ENCODE measurements at places on chromosomes 2 and 18.

GRCh38 chr2:3606028-3606369 lies 11.1 kb downstream of the COLEC11 start:
- no peak for DNase-seq

DNA sequence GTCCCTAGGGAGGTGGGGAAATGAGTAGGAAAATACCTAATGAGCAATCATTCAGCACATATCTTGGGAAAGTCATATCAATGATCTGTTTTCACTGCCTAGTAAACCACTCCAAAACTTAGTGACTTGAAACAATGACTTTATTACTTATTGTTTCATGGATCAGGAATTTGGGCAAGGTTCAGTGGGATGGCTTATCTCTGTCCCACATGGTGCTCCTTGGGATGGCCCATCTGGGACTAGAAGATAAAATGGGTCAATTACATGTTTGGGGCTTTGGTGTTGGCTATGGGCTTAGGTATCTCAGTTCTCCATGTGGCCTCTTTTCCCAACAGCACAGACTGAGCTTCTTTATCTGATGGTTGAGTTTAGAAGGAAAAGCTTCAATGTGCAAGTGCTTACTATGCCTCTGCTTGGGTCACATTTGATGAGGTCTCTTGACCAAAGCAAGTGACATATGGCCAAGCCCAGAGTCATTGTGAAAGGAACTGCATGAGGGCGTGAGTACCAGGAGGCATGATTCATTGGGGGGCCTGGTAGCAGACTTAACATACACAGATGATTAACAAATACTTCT lies 218.1 kb upstream of the TNP1 start:
- no peak for DNase-seq

- DNase-seq = no peak
Observed at GRCh38 chr2:207674826-207675225, 36.6 kb upstream of the CCNYL1 start.

- DNase-seq = no peak
Observed at GRCh38 chr2:112343827-112344585, 68.6 kb downstream of the ZC3H6 start.

DNA sequence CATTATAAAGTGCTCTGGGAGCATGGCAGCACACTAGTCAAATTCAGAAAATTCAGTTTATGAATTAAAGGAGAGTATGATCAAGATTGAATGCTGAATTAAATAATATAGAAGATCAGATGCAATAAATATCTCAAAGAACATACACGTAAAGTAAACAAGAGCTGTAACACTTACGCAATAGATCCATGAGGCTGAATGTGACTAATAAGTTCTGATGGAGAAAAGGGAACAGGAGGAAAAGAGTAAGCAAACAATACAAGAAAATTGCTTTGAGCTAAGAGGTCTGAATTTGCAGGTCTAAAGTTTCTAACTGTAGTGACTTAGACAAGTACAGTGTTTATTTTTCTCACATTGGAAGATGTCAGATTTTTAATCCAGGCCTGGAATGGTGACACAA lies 646.7 kb upstream of the ZNF804A start:
- DNase-seq = no peak

- DNase-seq = peak; percentile 56
Observed at GRCh38 chr2:64488050-64488974, 34.4 kb downstream of the LGALSL start.

GRCh38 chr2:168456521-168457189 lies 583 bp downstream of the CERS6 start:
- DNase-seq = no peak

GRCh38 chr2:97750017-97750416 lies 36.6 kb downstream of the ZAP70 start:
- DNase-seq = no peak

GRCh38 chr2:3162442-3163077 lies 215.1 kb downstream of the EIPR1 start:
- no peak for DNase-seq

DNA sequence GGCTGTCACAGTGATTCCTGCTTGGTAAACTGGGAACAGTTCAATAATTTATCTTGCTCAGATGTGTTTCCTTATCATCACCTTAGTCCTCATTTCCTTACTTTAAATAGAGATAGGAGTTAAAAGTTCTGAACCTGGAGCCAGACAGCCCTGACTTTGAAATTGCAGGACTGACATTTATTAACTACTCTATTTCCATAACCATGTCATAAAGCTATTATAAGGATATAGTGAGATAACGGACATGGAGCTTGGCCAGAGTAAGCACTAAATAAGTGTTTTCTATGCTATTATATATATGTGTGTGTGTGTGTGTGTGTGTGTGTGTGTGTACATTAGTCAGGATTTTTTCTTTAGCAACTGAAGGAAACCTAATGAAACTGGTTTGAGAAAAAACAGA lies 13.1 kb downstream of the NT5DC4 start:
- DNase-seq = no peak

- DNase-seq = no peak
Observed at GRCh38 chr2:15092181-15092580, 459.7 kb downstream of the LRATD1 start.

- no peak for DNase-seq
Observed at GRCh38 chr2:207048416-207048815, 109.1 kb downstream of the CPO start.

DNA sequence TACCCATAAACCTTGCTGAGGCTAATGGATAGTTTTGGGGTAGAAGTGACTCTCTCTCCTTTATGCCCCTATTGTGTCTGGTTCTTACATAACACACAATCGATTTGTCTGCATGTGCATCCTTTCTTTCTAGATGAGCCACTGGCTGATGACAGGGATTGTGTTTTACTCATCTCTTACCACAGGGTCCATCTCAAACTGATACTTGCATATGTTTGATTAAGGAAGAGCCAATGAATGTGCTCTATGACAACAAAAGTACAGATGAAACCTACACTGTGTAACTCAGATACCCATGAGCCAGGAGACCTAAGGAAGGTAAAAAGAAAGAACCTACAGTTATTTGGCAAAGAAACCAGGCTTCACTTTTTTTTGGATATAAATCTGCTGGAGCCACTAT lies 13.2 kb upstream of the BZW1 start:
- no peak for DNase-seq

- DNase-seq = no peak
Observed at GRCh38 chr2:192148241-192148619, 46.5 kb downstream of the TMEFF2 start.

DNA sequence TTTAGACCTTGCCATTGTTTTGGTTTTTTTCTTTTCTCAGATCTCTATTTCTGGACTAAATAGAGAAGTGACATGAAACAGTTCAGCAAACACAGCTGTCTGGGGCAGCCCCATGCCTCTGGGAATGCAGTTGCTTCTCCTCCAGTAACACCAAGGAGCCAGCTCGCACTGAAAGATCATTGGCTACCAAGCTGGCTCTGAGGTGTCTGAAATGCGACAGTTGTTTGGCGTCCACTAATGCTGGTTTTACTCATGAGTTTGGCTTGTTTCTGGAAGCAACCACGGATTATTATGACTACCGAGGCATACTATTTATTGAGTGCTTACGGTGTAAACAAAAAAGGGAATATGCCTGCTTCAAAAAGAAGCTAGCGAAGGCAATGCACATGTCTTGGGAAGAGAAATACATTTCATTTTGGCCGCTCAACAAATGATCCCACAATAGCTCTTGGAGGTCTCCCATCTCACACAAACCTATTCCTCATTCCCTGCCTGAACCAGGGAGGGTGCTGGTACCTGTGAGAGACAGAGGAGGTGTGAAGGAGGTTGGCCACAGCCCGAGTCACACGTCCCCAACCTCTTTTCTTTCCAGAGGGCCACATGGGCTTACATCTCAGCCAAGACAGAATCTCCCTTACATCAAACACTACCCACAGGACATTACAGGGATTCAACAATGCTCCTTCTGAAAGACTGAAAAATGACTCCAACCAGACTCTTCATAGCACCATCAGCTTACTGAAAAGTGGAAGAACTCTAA lies 37.5 kb upstream of the NEB start:
- DNase-seq = no peak

DNA sequence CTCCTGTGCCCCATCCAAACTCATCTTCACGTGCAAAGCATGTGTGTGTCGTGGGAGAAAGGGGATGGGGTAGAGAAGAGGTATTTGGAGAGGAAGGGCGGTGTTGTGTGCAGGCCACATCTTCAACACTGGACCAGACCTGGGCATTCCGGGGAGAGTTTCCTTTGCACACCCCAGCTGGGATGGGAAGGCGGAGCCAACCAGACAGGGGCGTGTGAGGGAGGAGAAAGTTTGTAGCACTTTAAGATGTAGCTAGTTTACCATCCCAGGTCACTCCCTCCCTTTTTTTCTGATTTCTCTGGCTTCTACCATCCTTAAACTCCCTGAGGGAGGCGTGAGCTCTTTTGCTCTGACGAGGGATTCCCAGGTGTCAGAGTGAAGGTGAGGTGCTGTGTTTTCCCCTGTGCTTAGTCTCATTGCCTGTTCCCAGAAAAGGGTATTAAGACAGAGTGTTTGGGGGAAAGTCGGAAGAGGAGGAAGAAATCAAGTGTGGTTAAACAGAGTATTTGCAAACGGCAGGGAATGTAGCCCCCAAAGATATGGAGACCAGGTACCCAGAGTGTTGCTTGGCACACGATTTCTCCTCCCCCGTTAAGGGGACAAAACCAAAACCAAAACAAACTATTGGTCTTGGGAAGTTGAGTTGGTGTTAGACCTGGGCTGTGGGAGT lies 1.6 kb downstream of the SETBP1 start:
- DNase-seq = no peak

DNA sequence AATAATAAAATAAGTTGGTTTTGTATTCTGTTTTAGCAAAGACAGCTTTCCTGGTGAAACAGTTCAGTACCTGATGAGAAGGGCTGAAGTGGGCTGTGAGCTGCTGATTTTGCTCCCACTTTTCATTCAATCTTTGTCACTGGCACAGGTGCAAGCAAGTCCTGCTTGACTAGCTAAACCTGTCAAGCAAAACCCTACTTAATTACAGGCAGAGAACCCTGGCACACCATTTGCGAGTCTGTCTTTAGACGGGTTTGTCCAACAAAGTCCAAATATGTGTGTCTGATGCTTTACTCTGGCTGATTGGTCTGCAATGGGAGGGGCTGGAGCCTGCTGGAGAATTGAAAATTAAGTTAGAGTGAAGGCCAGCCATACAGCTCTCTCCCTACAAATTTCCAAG lies 267.2 kb downstream of the EPHA4 start:
- DNase-seq = no peak

GRCh38 chr2:96409820-96410164 lies 74.2 kb downstream of the NCAPH start:
- no peak for DNase-seq

DNA sequence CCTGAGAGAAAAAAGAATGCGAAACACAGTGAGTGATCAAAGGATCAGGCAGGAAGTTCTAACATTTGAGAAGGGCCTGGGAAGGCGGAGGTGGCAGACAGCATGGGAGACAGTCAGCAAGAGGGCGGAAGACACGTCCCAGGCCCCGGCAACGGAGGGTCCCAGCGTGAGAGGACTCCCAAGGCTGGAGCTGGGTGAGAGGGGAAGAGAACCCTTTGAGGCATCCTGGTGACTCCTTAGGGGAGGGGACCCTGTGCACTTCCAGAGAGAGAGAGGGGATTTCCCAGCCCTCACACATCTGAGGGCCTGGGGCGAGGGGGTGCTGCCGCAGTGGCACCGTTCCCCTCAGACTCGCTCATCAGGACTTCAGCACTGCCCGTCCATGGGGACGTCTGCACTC lies 133.4 kb downstream of the RTP5 start:
- DNase-seq = no peak

- no peak for DNase-seq
Observed at GRCh38 chr2:134592377-134592776, 126.4 kb downstream of the TMEM163 start.
